ENCODE measurements at places on chromosomes 1 and 21.

- DNase-seq, result no peak
Measured at GRCh38 chr1:115099693-115100050, 10.4 kb upstream of the TSPAN2 start.

DNA sequence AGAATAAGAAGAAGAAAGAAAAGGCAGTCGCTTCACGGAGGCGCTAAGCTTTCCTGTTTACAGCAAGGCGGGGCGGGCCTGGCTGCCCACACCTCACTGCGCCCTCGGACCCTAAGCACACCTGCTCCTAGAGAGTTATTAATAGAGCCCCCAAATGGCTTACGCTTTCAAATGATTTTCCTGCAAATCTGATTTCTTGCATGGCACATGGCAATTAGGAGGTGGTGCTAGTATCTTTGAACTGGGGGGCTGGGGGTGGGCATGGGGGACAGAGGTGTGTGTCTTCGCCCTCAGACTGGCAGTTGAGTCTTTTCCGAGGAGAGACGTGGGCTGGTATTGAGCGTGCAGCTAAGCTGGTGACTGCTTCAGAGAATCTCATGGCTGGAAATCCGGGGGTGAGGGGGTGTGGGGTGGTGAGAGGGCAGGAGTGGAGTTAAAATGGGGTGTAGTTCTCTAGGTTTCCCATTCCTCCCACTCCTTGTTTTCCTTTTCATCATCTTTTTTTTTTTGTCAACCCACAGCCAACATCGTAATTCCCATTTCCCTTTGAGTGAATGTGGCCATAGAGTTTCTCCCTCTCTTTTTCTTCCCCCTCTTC, 1.3 kb downstream of the S1PR1 start:
- no peak for DNase-seq

DNA sequence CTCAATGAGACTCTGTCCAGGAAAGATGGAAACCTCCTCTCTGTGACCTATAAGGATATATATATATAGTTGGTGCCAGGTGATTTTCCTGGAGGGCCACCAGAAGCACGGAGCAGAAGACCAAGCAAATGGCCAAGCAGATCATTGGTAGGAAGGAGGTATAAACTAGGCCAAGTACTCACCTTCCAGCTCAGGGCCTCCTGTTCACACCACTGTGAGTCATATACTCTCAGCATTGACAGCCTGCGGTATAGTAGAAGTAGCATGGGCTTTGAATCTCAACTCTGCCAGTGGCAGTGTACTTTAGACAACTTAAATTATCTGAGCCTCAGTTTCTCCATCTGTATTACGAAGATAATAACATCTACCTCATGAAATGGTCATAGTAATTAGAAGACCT, 15.4 kb downstream of the IL12RB2 start:
- DNase-seq, result no peak

DNA sequence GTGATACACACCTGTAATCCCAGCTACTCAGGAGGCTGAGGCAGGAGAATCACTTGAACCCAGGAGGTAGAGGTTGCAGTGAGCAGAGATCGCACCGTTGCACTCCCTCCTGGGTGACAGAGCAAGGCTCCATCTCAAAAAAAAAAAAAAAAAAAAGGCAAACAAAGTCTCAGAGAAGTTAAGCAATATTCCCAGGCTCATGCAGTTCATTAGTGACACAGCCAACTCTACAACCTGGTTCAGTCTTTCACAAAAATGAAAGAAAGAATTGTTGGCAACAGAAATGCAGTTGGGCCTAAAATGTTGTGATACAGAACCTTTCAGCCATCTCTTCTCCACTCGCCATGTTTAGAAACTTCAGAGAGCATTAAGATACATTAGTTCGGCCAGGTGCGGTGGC, 242.1 kb downstream of the LTN1 start:
- no peak for DNase-seq

DNA sequence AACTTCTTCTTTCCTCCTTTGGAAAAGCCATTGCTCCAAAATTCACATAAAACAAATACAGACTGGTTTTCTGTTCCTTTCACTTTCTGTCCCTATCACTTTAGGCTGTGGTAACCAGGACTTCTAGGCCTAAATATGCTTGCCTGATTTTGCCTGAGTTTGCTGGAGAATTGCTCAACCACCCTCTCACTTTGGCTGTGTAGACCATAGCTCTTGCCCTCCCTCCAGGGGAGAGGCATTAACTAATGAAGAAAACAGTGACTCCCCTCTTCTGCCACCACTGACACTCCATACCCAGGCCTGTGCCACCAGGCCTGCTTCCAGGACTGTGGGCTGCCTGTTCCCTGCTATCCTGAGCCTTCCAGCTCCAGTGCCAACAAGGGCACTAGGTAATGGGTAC, 163.5 kb downstream of the TOMM20 start:
- DNase-seq, result no peak

GRCh38 chr1:246280551-246280950, 226.5 kb downstream of the SMYD3 start:
- no peak for DNase-seq

GRCh38 chr21:37565530-37566223, 199.1 kb downstream of the DYRK1A start:
- DNase-seq, result no peak

- DNase-seq, result no peak
Measured at GRCh38 chr1:116153692-116154031, 42.5 kb downstream of the MAB21L3 start.

- DNase-seq, result no peak
Measured at GRCh38 chr1:231172411-231172810, 10.6 kb downstream of the TRIM67 start.

- DNase-seq, result no peak
Measured at GRCh38 chr1:208646431-208646830, 402.2 kb upstream of the PLXNA2 start.

GRCh38 chr1:24150234-24151174, 7.6 kb upstream of the IL22RA1 start:
- peak; percentile 56 for DNase-seq

DNA sequence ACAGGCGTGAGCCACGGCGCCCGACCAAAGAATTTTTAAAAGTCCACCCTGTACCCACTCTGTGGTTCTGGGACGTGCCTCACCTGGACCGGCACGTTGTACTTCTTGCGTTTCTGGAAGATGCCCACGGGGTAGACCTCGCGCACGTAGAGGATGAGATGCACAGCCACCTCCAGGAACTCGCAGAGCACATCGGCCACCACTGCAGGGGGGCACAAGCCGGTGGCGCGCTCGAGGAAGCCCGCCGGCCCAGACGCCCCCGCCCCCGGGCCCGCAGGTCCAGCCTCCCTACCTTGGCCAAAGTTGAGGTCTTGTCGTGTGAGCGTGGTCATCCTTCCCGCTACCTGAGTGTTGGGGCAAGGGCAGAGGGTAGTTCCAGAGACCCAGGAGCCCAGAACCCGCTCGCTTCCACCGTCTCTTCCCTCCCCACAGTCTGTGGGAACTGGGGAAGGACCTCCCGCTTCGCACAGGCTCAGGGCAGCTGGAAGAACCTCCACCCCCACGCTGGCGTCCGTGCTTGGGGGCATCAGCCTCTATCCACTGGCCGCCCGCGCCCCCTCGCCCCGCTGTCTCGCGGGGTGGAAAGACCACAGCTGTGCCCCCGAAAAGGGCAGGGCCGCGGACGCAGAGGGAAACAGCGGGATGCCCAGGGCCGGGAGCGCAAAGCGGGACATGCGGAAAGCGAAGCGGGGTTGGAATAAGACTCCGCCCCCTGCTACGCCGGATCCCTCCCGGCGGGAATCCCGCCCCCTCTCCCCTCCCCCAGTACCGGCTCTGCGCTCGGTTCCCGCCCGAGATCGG, 478 bp downstream of the MAD2L2 start:
- no peak for DNase-seq

GRCh38 chr1:199221371-199222150, 582.7 kb downstream of the PTPRC start:
- no peak for DNase-seq

DNA sequence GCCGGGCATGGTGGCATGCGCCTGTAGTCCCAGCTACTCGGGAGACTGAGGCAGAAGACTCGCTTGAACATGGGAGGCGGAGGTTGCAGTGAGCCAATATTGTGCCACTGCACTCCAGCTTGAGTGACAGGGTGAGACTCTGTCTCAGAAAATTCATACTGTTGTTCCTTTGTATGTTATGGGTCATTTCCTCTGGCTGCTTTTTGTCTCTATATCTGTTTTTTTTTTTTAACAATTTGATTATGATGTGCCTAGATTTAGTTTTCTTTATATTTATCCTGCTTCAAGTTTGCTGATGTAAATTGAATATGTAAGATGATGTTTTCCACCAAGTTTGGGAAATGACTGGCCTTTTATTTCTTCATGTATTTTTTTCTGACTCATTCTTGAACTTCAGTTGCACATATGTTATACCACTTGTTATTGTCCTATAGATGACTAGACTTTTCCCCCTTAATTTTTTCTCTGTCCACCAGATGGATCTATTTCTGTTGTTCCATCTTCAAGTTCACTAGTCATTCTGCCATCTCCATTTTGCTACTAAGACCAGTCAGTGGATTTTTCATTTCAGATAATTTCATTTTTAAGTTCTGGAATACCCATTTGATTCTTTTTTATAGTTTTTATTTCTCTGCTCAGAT, 173.5 kb downstream of the GALNT2 start:
- DNase-seq, result no peak

- no peak for DNase-seq
Measured at GRCh38 chr1:86419277-86419903, 4.6 kb upstream of the CLCA2 start.

DNA sequence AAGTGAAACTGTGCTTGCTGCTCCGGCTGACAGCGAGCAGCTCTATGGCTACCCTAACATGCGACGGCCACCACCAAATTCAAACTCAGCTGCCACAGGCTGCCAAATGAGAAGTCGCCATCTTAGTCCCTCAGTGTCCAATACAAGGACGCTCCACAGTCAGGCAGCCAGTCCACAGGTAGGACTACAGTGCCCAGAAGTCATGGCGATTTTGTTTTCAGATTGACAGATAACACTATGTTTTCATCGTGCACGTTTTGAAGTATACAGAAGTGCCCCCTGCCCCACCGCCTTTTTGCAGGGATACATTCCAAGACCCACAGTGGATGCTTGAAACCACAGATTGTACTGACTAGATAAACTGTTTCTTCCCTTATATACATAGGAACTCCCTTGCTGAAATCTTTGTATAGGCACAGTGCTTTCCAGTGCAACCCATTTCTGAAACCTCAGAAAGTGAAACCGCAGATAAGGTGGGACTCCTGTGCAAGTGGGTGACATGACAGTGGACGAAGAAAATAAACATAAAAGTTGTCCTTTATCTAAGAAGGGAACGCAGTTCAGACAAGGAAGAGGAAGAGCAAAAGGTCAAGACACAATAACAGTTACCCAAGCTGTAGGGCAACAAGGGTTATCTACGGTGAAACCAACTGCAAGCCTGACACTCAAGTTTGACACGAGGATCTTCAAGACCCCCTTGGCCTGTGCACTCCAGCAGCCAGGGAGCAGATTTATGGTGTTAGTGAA, 52.2 kb downstream of the STX6 start:
- DNase-seq, result no peak

DNA sequence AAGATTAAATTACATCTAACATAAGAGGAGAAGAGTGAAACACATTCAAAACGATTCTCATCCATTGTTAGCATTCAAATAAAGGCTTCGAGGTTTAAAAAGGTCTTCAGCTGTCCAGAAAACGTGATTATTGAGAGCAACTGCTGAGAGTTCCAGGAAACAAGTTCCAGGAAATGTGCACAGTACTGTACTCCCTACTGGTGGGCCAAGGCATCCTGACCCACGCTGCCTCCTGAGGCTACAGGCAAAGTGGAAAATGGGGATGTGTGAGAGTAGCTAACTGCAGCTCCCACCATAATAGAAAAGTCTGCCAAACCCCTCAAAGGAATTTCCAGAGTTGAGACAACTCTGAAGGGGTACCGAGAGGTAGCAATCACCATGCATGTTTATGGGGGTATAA, 2.0 kb downstream of the VAV3 start:
- no peak for DNase-seq

DNA sequence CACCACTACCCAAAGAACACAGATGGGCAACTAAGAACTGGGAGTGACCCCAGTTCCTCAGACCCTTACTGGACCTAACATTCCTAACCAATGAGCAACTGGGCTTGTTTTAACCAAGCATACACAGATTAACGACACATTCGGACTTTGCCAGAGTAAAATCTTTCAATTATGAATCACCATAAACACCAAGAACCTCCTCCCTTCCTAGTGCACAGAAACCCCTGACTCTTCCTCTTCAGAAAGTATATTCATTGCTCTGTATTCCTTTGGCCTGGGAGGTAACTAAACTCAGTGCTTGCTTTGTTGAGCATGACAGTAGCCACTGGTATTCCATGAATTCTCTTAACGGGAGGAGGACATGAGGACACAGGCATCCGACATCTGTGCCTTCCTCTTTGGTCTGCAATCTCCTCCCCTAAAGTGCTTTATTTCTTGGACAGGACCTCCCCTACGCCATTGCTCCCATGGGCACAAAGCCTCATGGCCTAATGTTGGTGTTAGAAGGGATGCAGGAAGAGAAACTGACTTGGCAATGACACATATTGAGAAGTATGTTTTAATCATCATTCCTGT, 42.7 kb downstream of the SEC16B start:
- no peak for DNase-seq

GRCh38 chr1:176243746-176244145, 36.7 kb upstream of the COP1 start:
- no peak for DNase-seq

DNA sequence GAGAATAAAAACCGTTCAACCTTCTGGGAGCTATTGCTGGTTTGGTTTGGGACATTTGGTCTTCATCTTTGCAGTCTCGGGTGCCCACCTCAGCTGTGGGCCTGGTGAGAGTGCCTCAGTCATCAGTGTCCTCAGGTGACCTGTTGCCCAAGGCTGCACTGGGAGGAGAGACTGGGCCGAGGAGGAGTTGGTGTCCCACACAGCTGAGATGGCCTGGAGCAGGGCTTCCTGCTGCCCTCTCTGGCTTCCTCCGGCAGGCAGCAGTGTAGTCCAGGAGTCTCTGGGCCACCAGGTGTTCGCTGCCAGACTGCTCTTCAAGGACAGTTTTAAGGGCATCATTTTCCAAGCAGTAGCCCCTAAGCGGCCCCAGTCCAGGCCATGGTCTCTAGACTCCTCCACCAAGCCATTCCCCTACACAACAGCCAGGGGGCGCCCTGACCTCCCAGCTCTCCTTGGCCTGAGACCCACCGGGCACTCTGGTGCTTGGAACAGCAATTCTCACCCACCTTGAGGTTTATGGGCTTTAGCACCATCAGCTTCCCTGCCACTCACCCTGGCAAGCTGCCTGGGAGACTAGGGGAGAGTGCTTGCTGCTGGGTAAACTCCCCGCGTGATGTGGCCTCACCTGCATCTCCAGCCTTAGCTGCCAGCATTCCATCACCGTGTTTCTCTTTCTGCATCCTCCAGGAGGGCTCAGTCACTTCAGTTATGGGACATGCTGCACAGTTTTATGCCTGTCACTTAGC, 9.1 kb upstream of the SYTL1 start:
- no peak for DNase-seq
